NCI-H82 (cell line): ENCODE measurements at places on chromosomes 11 and 22.

- no peak for DNase-seq
Observed at GRCh38 chr11:74100735-74101134, 70.1 kb downstream of the C2CD3 start.

DNA sequence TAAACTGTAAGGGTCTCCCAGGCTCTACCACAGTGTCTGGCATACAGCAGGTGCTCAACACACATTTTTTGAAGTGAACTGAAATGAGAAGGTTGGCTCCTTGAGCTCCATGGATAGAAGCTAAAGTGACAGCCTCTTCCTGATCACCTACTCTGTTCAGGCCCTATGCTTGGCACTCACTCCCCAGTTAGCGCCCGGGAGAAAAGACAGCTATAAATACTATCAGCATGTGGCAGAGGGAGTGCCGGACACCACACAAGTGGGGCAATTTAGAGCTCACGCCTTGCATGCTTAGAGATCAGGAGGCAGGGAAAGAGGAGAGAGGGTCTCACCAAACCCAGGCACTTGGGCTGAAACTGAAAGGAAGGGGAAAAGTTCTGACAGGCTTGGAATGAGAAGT, 195.5 kb downstream of the BUD13 start:
- no peak for DNase-seq

GRCh38 chr11:2653930-2654739, 45.7 kb downstream of the KCNQ1OT1 start:
- DNase-seq: peak; percentile 63

DNA sequence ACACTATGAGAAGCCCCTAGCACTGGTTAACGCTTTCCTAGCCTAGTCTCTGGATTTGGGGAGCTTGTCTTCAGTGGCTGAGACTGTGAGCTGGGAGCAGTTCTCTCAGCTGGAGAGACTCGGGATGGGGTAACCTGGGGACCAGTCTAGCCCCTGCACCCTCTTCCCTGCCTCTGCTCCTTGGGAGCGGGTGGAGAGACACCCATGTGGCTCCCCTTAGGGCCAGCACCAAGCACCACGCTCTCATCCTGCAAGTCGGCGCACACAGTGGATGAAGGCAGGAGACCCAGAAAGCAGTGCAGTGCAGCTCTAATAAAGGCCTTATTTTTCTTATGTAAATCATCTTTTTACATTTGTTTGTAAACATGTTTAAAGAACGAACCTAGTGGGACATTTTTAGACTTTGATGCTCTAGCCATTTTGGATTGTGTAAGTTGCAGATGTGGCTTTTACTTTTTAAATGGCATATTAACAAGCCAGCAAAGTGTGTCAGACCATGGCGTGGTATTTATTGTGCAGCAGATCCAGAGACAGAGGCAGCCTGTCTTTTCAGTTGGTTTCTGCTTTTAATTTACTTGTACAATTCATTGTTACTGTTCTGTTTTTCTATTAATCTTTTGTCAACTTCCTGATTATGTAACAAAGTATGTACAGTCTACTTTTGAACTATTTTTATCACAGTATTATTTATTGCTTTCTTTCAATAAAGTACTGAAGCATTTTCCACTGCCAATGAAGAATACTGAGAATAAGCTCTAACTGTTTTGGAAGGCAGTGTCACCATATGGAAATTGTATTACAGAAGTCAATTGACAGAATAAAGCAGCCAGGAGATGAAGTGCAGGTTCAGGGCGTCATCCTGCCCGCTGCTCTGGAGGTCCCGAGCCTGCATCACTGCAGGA, 14.4 kb upstream of the CTTN start:
- DNase-seq: no peak

GRCh38 chr11:105953886-105954285, 68.2 kb downstream of the MSANTD4 start:
- no peak for DNase-seq

- no peak for DNase-seq
Observed at GRCh38 chr22:47260551-47260950, 498.1 kb downstream of the TBC1D22A start.

GRCh38 chr11:108734283-108734682, 69.4 kb downstream of the DDX10 start:
- no peak for DNase-seq

GRCh38 chr11:32829680-32830412, at the start of gene PRRG4:
PRRG4 (plus strand) TSS chr11:32829927; CDS start chr11:32830530, 603 bp downstream.
- peak; percentile 8 for DNase-seq

DNA sequence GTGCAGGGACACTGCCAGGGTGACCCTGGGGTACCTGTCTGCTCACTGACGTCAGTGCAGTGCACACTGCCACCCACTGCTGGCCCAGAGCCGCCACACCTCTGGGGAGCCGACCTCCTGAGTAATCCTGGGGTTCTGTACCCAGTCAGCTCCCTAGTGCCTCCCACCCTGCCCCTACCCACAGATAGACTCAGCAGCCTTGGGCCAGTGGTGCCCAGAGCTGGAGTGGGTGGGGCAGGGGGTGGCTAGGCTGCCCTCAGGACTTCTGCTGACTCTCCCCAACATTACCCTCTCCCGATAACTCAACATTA, 5.8 kb downstream of the NRXN2 start:
- DNase-seq: no peak

DNA sequence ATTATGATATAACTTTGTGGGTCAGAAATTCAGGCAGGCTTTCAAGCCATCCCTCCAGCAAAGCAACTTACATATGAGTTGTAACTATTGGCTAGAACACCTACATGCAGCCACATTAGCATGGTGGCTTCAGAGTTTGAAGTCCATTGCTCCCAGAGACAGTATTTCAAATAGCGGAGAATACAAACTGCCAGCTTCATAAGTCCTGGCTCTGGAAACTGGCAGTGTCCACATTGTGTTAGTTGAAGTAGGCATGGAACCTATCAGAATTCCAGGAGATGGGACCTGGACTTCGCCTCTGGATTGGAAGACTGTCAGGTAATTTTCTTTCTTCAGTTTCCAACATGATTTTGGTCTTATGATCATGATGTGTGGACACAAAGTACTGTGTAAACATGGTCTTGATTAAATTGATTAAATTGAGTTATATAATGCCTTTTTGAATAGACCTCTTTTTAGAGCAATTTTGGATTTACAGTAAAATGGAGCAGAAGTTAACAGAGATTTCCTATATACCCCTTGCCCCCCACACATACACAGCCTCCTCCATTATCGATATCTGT, 209.9 kb upstream of the NAV2 start:
- DNase-seq: no peak

- DNase-seq: peak; percentile 61
Observed at GRCh38 chr22:37496651-37497050, 10.5 kb upstream of the MFNG start.

DNA sequence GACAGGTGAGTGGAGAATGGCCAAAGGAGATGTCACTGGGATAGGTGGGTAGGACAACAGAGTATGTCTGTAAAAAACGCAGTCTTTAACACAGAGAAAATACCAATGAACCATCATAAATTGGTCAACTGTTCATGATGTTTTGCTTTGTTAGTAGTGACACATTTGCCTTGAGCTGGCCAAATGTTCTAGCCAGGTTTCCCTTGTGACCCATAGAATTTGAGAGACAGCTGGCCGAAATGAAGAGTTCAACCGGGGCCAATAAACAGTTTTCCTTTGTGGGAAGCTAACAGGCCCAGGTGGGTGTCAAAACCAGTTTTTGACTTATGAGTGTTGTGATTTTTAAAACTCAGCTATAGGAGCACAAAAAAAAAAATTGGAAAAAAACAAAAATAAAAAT, 116.6 kb upstream of the BID start:
- DNase-seq: no peak

DNA sequence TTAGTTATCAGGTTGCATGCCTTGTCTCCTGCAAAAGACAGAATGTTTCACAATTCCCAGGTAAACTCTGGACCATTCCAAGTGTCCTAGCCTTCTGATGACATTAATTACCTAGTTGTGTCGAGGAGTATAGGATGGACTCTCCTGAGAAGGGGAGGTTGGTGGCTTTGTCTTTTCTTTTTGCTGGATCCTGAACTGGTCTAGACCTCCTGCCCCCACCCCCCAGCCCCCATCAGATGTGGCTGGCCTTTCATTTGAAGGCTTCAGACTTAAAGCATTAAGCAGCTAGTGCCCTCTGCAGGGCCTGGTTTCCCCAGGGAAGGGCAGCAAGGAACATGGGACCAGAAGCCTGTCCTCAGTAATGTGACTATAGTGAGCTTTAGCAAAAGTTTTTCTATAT, 9.7 kb downstream of the MCAM start:
- peak; percentile 40 for DNase-seq

- DNase-seq: peak; percentile 30
Observed at GRCh38 chr11:16239141-16240105, 116.9 kb downstream of the SOX6 start.

DNA sequence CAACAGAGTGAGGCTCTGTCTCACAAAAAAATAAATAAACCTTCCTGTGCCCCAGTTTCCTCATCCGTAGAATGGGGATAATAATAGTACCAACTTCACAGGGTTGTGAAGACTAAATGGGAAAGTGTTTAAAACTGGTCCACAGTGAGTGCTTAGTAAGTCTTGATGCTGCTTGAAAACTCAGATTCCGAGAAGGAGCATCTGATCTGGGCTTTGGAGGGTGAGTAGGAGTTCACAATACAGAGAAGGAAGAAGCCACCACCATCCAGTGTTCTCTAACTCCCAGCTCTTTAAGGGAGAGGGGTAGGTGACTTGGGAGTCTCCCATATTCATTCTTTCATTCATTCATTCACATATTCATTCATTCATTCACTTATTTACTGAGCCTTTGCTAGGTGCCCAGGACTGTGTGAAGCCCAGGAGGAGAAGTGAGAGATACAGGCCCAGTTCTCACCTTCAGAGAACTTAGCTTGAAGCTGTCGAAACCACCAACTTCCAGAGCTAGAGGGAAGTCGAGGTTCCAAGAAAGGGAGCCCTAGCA, 17.7 kb downstream of the CYTH4 start:
- no peak for DNase-seq

- DNase-seq: peak; percentile 38
Observed at GRCh38 chr11:70176940-70177689, 26.0 kb upstream of the FADD start.

GRCh38 chr11:72971192-72971967, 157.2 kb downstream of the ATG16L2 start:
- DNase-seq: peak; percentile 26

DNA sequence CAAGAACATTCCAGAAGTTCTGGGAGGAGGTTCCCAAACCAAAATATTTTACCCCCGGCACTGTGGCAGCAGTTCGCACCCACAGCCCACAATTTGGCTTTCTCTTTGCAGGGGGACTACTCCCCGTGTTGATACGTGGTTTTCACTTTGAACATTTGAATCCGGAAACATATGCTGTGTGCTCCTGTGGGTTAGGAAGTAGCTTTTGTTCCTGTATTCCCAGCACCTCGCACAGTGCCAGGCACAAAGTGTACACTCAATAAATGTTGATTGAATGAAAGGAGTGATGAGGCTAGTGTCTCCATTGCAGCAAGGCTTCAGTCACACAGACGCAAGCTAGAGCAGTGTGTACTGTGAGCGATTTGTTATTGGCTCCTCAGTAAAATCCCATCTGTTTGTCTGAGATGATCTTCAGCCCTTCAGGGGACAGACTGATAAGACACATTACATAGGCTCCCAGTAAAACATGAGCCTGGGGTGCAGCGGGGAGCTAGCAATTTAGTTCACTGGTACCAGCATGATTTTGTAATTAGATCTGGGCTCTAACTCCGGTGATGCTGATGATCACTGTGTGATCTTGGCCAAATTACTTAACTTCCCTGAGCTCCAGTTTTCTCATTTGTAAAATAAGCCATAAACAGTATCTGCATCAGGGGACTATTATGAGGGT, 2.2 kb downstream of the LAYN start:
- peak; percentile 34 for DNase-seq

DNA sequence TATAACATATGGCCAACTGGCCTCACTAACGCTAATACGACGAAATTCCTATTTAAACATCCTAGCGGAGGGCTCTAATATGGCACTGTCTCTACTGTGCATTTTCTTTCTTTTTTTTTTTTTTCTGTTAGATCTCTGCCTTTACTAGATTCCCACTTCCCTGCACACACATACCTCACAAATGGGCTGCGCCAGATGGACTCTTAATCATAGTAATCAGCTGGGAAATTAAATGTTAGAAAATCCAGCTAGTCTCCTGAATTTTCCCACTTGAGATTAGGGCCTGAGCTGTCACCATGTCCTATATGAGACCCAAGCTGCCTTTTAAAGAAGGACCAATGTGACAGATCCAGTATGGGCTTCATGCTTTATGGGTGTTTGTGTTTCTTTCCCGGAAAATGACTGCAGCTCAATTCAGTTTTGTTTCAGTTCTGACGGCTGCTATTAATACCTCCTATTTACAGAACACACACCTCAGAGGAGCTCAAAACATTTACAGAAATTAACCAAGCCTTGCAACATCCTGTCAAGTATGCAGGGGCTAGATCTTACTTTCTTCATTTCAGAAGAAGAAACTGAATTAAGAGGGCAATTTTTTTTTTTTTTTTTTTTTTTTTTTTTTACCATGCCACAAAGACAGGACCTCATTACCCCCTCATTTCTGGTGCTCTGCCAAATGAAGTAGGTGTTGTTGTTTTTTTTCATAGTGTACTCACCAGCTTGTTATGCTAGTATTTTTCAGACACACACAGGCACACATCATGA, 49.8 kb upstream of the BLID start:
- DNase-seq: peak; percentile 37

- no peak for DNase-seq
Observed at GRCh38 chr11:113119074-113119473, 157.9 kb downstream of the NCAM1 start.
